ENCODE measurements at places on chromosomes 2 and 18. TPM values are rescaled to one million over a fixed set of nuclear protein-coding genes. Genes with fewer than 3 reads are reported as not detected.
A peak's percentile ranks its signal among the peaks of the same experiment; 100 is the strongest.

- no peaks in the 10 kb centered on the region for H3K36me3 ChIP-seq
- H3K27ac ChIP-seq = no peak overlapping the region
- no peaks in the 10 kb centered on the region for H3K4me1 ChIP-seq
- H3K4me3 ChIP-seq = no peak overlapping the region
- DNase-seq = no peak
- H3K27me3 ChIP-seq = no peaks in the 10 kb centered on the region
Measured at GRCh38 chr2:99615247-99615771, 125.5 kb upstream of the REV1 start.

- peaks cover 2% of the 10 kb centered on the region for H3K36me3 ChIP-seq
- no peaks in the 10 kb centered on the region for H3K4me1 ChIP-seq
- DNase-seq = peak; percentile 32
- H3K27me3 ChIP-seq = no peaks in the 10 kb centered on the region
- peak overlapping the region; percentile 85 for H3K27ac ChIP-seq
Measured at GRCh38 chr2:55519938-55520885, 694 bp downstream of the CFAP36 start.

Gene ATRAID
- total RNA-seq = 121 TPM

- H3K4me3 ChIP-seq = no peak overlapping the region
- H3K27ac ChIP-seq = peak overlapping the region; percentile 29
- DNase-seq = no peak
- no peaks in the 10 kb centered on the region for H3K36me3 ChIP-seq
- H3K27me3 ChIP-seq = no peaks in the 10 kb centered on the region
Measured at GRCh38 chr2:177296040-177296439, 31.5 kb upstream of the NFE2L2 start.

- DNase-seq = no peak
- H3K4me1 ChIP-seq = no peaks in the 10 kb centered on the region
- no peaks in the 10 kb centered on the region for H3K36me3 ChIP-seq
- H3K27ac ChIP-seq = no peak overlapping the region
- no peak overlapping the region for H3K4me3 ChIP-seq
- no peaks in the 10 kb centered on the region for H3K27me3 ChIP-seq
Measured at GRCh38 chr18:44537526-44537925, 143.2 kb upstream of the SETBP1 start.

- H3K36me3 ChIP-seq = no peaks in the 10 kb centered on the region
- H3K4me1 ChIP-seq = no peaks in the 10 kb centered on the region
- no peak overlapping the region for H3K27ac ChIP-seq
- DNase-seq = no peak
- no peaks in the 10 kb centered on the region for H3K27me3 ChIP-seq
Measured at GRCh38 chr2:33354981-33355380, 121.5 kb upstream of the RASGRP3 start.
